Foreskin keratinocyte (primary cell): ENCODE measurements at places on chromosomes 3 and 15. TPM values are rescaled to one million over a fixed set of nuclear protein-coding genes. Genes with fewer than 3 reads are reported as not detected.

EPHA6 gene
- polyA plus RNA-seq: not detected in 2 replicates

ABHD10 gene
- polyA plus RNA-seq: 13.1 and 14.8 TPM in 2 replicates

SPTBN5 gene
- polyA plus RNA-seq: 0.35 and 1.1 TPM in 2 replicates

ZBTB47 gene
- 5.3 and 6.1 TPM in 2 replicates for polyA plus RNA-seq

- DNase-seq: no peak
Observed at GRCh38 chr3:37859908-37860199, 1.8 kb upstream of the CTDSPL start.

GRCh38 chr3:53171827-53172505 is 11.0 kb downstream of the PRKCD start:
- DNase-seq: no peak

DNA sequence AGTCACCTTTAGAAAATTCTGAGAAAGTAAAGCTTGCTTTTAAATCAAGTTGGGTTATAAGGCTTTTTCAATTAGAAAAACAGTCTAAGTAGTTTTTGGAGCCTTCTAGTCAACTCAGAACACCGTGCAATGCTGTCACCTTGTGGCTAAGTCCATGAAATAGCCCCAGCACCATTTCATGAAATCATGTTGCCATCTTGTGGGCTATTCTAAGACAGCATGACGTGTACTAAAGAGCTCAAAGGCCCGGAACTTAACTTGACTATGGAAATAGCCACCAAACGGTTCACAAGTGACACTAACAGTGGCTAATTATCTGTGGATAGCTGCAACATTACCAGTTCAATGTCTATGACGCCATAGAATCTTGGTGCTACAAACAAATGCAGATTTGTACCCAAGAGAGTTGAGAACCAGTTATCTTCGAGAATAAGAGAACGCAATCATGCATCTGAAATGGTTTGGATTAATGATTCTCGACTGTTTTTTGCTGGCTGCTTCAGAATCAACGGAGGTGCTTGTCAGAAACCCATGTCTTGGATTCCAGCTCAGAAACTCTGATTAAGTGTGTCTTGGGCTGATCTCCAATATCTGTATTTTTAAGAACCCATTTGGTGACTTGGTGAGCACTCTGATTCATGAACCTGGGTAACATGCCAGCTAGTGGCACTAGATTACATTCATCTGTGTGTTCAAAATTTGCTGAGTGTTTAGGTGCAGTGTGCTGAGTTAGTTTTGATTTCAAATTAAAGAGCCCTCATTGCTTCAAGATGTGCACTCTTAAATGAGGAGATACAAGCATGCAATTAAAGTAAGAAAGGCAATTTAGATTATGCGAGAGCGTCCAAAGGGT is 111.2 kb upstream of the MCTP2 start:
- peak; percentile 72 for DNase-seq

- peak; percentile 21 for DNase-seq
Observed at GRCh38 chr15:28873585-28874190, 12.1 kb upstream of the APBA2 start.

DNA sequence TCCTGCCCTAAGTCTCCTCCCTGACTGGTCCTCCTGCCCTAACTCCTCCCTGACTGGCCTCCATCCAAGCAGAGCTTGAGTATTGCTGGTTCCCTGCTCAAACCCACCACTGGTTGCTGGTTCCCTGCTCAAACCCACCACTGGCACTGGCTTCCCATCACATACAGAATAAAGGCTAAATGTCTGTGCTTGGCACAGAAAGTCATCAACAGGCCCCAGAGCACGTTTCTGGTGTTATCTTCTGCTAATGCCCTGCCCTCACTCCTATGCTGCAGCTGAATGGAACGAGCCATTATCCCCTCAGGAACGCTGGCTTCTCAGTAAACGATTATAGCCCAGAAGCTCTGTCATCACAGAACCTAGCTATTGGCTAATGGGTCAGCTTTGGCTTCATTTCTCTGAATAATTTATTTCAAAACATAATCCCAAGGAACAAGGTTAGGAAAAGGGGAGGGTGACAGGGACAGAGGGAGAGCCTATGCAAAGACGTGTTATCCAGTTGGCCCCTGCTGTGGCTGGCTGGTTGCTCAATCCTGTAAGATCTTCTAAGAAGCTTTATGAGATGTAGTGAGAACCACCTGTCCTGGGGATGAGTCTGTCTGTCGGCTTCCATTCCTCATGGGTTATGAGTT is 6.3 kb upstream of the MUC20 start:
- no peak for DNase-seq

DNA sequence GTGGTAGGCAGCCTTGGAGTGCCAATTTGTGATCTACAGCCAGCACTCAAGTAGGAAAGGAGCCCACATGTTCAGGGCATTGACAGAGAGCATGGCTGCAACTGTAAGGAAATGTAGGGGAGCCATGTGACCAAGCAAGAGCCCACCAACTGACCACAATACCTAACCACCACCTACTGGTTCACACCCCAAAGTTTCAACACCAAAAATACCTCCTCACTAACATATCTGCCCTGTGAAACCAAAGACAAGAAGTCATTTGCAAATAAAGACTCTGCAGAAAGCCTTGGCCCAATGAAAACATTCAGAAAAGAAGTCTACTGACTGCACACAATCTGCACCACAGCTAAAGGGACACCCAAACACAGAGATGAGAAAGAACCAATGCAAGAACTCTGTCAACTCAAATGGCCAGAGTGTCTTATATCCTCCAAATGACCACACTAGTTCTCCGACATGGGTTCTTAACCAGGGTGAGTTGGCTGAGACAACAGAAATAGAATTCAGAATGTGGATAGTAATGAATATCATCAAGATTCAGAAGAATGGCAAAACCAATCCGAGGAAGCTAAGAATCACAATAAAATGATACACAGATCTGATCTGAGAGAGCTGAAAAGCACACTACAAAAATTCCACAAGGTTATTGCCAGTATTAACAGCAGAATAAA is 40.6 kb downstream of the SLC9C1 start:
- no peak for DNase-seq

DNA sequence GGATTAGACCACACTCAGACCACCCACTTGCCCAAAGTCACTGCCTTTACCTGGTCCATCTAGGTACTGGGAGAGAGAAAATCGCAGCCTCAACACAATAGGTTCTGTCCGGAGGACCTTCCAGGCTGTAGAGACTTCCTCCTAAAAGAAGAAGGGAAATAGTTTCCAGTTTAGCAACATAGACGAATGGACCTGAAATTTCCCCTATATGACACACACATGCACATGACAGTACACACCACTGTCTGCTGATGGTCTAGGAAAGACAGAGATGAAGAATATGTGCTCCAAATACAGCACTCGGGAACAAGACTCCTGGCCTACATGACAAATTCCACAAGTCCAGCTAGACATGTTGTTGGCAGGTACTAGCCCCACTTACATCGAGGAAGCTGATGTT is 7.3 kb downstream of the PARP6 start:
- no peak for DNase-seq

DNA sequence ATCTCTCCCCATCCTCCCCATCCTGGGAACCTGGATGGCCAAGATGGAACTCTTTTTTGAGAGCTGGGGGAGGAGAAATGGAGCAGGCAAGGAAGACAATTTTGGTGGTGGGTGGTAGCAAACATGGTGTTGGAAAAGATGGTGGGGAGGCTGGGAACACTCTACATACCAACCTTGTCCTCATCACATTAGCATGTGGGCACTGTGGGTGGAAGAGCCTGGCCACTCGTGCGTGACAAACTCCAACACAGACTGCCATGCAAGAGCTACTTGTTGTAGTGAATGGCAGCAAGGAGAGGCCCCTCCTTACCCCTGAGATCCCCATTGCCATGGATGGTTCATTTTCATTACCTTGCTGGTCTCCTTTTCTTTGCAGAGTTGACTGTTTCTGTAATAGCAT is 262.6 kb downstream of the RPLP1 start:
- no peak for DNase-seq
